ENCODE measurements at places on chromosomes 5 and 9. TPM values are rescaled to one million over a fixed set of nuclear protein-coding genes. Genes with fewer than 3 reads are reported as not detected.

The BNC2 gene
- total RNA-seq, result 4.1 TPM

The SV2C gene
- not detected for total RNA-seq

The TPM2 gene
- 654 TPM for total RNA-seq

The EQTN gene
- not detected for total RNA-seq

The CCDC127 gene
- 6.4 TPM for total RNA-seq

The INVS gene
- total RNA-seq, result 8.4 TPM

The TNC gene
- 0.68 TPM for total RNA-seq

The SLC22A4 gene
- 4.0 TPM for total RNA-seq

The TIMD4 gene
- total RNA-seq, result 1.3 TPM

The TAL2 gene
- total RNA-seq, result 0.15 TPM

The GKAP1 gene
- total RNA-seq, result 5.7 TPM

The MCIDAS gene
- 2.1 TPM for total RNA-seq

The AMBP gene
- total RNA-seq, result 7.7 TPM

The NEUROG1 gene
- not detected for total RNA-seq

The CCDC183 gene
- 0.16 TPM for total RNA-seq

The PCDHB4 gene
- total RNA-seq, result 0.06 TPM

The RASEF gene
- total RNA-seq, result 9.2 TPM
